Esophagus squamous epithelium (tissue), 5 donors: ENCODE measurements at places on chromosomes 12 and 14.

GRCh38 chr12:52672321-52672933 is 7.8 kb downstream of the KRT1 start:
- no peak for DNase-seq

GRCh38 chr14:38731962-38732361 is 371.1 kb downstream of the SEC23A start:
- DNase-seq: no peak

DNA sequence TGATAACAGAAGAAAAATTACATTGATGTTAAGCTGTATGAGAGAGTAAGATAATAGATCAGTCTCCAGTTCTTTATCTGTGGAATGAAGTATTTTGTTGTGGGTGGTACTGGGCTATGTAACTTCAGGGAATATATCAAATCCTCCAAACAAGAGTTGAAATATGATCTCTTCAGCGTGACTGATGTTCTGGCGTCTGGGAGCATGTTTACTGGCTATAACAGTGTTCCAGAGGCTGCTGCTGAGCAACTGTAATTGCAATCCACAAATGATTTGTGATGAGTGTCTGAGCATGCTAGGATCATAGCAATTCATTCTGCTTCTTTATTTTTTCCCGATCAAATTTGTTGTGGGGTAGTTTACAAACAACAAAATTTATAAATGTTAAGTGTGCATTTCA is 18.6 kb upstream of the CCDC198 start:
- no peak for DNase-seq

DNA sequence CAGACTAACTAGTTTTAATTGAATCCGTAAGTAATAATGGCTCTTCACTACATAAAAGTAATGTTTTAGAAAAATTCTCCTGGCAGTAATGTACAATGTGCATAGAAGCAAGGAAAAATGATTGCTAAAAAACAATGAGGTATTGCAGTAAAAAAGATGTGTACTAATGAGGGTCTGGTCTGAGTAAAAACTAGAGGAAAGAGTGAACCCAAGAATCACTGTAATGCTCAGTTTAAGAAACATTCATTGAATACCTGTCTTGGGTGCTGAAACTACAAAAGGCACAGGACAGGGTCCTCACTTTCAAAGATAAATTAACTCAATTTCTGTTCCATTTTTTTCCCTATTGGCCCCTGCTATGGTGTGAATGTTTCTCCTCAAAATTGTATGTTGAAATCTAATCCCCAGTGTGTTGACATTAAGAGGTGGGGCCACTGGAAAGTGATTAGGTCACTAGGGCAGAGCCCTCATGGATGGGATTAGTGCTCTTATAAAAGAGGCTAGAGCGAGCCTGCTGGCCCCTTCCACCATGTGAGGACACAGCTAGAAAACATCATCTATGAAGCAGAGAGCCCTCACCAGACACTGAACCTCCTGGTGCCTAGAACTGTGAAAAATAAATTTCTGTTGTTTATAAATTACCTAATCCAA is 51.6 kb downstream of the RPS6KA5 start:
- DNase-seq: no peak

- no peak for DNase-seq
These were observed 57.4 kb downstream of the ACTN1 start for GRCh38 chr14:68921666-68922065.

DNA sequence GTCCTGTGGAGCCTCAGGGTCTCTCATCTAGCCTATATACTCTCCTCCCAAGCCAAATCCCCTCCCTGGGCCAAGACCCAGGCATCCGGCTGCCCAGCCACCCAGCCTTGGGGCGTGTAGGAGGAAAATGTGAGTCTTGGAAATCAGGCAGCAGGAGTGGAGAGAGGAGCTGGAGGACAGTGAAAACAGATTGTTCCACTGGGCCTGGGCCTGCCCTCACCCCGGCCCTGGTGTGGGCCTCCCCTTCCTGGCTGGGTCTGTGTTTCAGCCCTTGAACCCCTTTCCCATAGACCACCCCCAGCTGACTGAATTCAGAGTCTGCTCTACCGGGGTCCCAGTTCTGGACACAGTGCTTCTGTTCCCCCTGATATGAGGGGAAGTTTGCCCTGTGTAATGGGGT is 6.7 kb downstream of the ITGA5 start:
- no peak for DNase-seq

GRCh38 chr12:19222558-19222957 is 93.0 kb downstream of the PLEKHA5 start:
- DNase-seq: no peak
